ENCODE measurements at places on chromosomes 7 and 10. TPM values are rescaled to one million over a fixed set of nuclear protein-coding genes. Genes with fewer than 3 reads are reported as not detected.

The IFIT5 gene
- 14.1 TPM for polyA plus RNA-seq

- no peak for DNase-seq
These were observed 16.7 kb downstream of the CRPPA start for GRCh38 chr7:16404636-16405035.

The SPDYE8 gene
- polyA plus RNA-seq, result 0.23 TPM

- DNase-seq, result no peak
These were observed at the start of gene SNX10 for GRCh38 chr7:26291699-26292538. TSS of gene SNX10 (plus strand) at chr7:26291862. CDS start at chr7:26346443, 54,581 bp downstream.

- DNase-seq, result no peak
These were observed 97.5 kb downstream of the DNAJB9 start for GRCh38 chr7:108667216-108667615.

GRCh38 chr7:135232720-135233119 is 918 bp upstream of the STRA8 start:
- DNase-seq, result no peak

The SPAM1 gene
- polyA plus RNA-seq, result not detected

The GPR22 gene
- polyA plus RNA-seq, result 0.30 TPM

DNA sequence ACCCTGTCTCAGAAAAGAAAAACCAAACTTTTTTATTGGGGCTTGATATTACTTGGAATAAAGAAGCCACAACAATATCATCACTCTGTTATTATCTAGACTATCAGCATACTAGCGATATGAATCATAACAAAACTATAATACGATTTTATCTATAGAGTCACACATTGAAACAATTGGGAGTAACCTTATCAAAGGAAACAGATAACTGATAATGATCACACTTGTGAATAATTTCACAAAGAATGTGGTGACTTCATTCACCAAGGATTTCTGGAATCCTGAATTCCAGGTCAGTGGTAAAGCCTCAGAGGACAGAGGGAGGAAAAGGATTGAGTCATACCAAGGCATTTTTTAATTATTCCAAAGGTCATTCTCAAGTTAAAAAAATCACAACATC is 32.1 kb upstream of the NMT2 start:
- no peak for DNase-seq

DNA sequence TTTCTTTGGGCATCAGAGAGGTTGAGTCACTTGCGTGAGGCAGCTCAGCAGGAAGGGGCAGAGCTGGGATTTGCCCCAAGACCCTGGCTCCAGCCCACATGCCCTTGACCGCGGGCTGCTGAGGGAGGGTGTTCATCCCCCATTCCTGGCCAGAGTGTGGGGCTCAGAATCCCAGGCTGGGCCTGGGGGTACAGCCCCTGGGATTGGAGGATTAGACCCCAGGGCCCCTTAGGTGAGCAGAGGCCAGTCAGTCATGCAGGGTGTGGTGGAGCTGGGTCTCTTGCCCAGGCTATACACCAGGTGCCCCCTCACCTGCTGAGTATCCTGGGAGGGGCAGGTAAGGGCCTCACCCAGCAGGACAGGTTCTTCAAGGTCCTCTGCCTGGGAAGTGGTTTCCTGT is 68.4 kb upstream of the ZNF716 start:
- DNase-seq, result no peak

DNA sequence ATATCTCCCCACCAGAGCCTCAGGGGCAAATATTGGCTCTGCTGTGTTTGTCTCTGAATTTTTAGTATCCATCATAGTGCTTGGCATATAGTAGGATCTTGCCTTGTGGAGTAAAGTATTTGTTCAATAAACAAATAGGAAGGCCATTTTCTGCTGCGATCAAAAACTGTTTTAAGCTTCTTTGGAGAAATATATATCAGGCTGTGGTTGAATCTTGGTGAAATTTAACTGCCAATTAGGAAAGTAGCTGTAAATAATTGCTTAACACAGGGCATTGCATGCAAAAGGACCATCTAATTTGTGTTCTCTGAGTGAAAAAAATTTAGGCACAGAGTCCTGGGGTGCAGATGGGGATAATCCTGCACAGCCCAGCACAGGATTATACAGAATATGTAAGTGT is 15.1 kb downstream of the VCL start:
- DNase-seq, result no peak

DNA sequence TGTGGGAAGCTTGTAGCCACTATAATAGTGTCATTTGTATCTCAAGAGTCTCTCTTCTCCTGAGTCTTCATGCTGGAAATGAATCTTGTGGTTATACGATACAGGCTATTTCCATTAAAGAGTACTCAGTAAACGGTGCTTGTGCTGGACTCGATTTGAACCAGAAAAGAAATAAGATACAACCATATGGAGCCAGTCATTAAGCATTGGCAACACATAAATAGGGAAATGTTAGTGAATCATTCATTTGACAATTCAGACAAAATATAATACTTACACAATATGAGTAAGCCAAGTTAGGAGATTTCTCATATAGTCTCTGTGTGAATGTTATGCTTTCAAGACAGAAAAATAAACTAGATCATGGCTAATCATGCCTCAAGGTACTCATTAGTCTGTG is 356.8 kb downstream of the PLXDC2 start:
- no peak for DNase-seq

The SEMA4G gene
- polyA plus RNA-seq, result 53.8 TPM

The WIPF3 gene
- polyA plus RNA-seq, result 5.7 TPM

- no peak for DNase-seq
These were observed 143.5 kb upstream of the TRIM24 start for GRCh38 chr7:138316421-138317043.

DNA sequence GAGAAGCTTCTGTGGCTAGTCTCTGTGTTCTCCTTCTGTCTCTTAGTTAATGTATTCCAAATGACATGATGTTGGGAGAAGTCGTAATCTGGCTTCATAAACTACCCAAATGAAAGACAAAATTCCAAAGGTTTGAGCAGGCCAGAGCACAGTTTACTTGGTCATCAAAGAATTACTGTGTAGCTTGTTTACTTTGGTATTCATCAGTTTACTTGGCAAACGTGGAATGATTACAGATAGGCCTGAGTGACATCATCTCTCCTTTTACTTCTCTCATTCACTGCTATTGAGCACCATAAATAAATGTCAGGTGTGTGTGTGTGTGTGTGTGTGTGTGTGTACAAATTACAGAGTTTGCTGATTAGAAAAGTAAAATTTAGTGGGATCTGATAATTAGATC is 327.3 kb downstream of the PHTF2 start:
- DNase-seq, result no peak

The ERVW-1 gene
- 0.44 TPM for polyA plus RNA-seq

- no peak for DNase-seq
These were observed 38.8 kb upstream of the ANTXRL start for GRCh38 chr10:46247808-46248569.

All from left renal pelvis (tissue), 4 donors.